ENCODE measurements at places on chromosomes 2 and 18.

- no peak for DNase-seq
Measured at GRCh38 chr2:221708902-221709301, 136.8 kb upstream of the EPHA4 start.

GRCh38 chr18:35876243-35876642, 96.2 kb upstream of the RMP24 start:
- no peak for DNase-seq

GRCh38 chr18:61589724-61590065, 256.5 kb downstream of the CDH20 start:
- DNase-seq = no peak

DNA sequence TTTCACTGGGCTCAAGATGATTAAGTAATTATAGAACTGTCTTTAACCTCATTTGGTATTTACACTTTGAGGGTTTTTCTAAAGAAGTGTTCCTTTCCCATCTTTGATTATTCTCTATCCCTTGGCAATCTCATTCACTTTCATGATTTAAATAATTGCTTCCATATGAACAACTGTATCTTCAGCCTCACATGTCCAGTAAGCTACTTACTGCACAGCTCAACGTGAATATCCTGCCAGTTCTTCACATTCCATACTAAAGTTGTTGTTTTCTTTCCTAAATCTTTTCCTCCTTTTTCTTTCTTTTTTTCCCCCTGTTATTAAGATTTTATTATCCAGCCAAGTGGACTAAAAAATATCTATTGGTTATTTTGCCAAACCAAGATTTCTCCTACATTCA, 37.7 kb downstream of the ZC3H15 start:
- DNase-seq = no peak

DNA sequence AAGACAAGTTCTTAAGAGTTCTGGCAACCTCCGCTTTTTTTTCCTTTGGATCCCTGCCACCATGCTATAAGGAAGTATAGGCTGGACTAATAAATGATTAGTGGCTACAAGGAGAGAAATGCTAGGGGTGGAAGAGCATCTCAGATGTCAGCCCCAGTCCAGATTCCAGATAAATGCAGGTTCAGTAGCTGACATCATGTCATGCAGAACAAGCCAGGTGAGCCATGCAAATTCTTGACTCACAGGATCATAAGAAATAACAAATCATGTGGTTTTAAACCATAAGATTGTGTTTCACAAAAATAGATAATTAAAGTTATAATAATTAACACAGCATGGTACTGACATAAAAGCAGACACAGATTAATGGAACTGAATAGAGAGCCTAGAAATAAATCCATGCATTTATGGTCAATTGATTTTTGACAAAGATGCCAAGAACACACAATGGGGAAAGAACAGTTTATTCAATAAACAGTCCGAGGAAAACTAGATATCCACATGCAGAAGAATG, 152.9 kb upstream of the SESTD1 start:
- DNase-seq = no peak

DNA sequence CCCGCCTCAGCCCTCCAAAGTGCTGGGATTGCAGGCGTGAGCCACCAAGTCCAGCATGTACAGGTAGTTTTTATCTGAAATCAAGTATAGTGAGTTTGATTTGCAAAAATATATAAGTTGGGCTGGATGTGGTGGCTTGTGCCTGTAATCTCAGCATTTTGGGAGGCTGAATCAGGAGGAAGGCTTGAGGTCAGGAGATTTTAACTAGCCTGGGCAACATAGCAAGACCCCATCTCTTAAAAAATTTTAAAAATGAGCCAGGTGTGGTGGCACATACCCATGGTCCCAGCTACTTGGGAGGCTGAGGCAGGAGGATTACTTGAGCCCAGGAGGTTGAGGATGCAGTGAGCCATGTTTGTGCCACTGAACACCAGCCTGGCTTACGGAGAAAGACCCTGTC, 5.6 kb upstream of the GALM start:
- no peak for DNase-seq

- peak; percentile 64 for DNase-seq
Measured at GRCh38 chr2:239927424-239927981, 97.6 kb downstream of the NDUFA10 start.

- no peak for DNase-seq
Measured at GRCh38 chr2:119206201-119206600, 17.4 kb upstream of the STEAP3 start.

- no peak for DNase-seq
Measured at GRCh38 chr2:95362486-95362885, 40.0 kb upstream of the FAHD2A start.

GRCh38 chr2:233707940-233708644, 4.6 kb upstream of the UGT1A5 start:
- no peak for DNase-seq

DNA sequence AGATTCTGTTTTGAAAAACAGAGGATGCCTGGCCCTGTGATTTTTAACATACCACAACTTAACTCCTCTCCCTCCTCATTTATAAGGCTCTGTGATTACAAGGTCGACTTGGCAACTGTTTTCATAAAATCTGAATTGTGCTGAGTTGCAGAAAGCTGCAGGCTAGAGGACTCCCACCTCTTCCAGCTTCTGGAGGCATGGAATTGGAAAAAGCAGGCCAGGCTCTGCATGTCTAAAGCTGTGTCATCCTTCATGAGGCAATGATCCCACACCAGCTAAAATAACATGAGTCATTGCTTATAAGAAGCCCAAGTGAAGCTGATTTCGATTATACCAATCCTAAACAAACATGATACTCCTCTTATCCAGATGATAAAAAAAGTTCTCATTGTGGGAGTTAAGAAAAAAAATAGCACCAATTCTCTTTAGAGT, 11.7 kb downstream of the ARHGAP28 start:
- no peak for DNase-seq

DNA sequence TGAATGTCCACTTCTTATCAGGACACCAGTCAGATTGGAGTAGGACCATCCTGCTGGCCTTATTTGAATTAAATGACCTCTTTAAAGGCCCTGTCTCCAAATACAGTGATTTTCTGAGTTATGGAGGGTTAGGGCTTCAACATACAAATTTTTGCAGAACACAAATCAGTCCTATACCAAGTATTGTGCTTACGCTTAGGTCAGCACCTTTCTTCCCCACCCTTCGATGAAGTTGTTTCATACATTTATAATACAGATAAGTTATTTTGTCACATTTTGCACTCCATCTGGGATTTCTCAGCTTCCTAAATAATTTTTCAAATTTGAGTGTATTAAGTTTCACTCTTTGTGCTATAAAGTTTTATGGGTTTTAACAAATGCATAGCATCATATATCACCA, 190.5 kb upstream of the EPAS1 start:
- DNase-seq = no peak

DNA sequence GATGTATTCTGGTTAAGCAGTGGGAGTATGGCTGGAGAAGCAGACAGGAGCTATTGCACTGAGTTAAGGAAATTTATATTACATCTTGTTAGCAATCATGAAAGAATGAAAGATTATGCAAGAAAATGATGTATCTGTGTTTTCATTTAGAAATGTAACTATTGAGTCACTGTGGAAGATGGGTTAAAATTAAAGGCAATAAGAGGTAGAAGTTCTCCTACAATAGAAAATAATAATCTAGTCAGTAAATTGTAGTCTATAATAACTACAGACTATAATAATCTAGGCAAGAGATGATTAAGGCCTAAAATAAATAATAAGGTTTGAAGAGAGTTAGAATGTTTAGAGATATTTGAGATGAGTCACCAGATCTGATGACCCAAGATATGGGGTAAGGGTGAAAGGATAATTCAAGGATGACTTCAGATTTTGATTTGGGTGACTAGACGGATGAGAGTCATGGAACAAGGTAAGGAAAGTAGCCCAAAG, 371.9 kb upstream of the KCNH7 start:
- DNase-seq = no peak

GRCh38 chr2:151851761-151852160, 23.5 kb upstream of the ARL5A start:
- no peak for DNase-seq

DNA sequence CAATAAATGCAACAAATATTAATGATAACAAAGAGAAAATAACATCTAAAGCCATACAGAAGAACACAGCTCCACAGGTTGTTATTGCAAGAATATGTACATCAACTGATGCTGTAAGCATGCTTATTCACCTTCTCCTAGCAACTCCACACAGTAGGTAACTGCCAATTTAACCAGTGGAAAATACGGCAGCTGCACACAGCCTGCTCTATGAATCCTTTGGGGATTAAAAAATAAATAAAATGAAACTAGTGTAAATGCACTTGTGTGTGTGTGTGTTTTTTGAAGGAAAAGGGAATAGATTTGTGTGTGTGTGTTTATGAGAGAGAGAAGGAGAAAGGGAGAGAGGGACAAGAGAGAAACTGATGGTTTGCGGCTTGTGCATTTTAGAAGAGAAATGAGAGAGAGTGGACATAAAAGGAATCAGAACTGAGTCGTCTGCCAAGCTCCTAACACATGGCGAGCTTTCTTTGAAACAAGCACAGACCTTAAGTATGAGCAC, 96.2 kb upstream of the PDE1A start:
- DNase-seq = no peak

- no peak for DNase-seq
Measured at GRCh38 chr2:154537843-154538450, 160.5 kb upstream of the KCNJ3 start.

DNA sequence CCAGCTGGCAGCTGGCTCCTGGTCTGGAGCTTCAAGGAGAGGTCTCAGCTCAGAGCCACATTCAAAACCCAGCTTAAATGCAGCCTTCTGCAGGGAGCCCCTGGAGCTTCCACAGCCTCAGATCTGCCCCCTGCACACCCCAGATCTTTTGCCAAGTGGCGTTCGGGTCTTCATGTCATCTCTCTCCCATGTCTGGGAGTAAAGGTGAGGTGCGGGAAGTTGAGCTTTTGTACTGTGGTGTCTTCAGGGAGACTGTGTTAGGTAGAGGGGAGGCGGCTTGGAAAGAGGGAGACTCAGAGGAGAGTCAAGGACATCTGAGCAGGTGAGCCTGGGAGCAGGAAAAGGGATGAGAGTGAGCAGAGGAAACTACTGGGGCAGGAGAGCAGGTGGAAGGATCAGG, 25.4 kb downstream of the MPHOSPH10 start:
- no peak for DNase-seq

DNA sequence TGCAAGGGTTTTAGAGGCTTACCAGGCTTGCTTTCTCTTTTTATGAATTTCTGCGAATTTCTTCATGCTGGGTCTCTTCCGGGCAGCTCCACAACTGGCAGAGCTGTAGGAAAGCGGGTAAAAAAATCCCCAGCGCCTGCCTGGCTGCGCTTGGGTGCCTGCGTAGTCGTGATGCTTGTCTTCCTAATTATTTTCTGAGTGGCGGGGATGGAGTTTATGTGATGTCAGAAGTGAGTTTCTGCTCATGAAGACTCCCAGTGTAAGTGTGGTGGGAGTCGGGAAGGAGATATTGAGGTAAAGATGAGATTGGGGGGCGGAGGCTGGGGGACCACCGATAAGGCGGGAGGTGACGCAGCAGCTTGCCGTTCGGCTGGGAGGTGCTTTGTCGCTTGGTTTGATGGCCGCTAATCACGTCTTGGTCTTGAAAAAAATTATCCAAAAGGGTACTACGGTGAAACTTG, 229.8 kb downstream of the LDLRAD4 start:
- DNase-seq = no peak

GRCh38 chr2:158460632-158461297, 4.0 kb downstream of the PKP4 start:
- no peak for DNase-seq

GRCh38 chr2:61085883-61086282, 20.2 kb downstream of the SANBR start:
- DNase-seq = no peak

- DNase-seq = no peak
Measured at GRCh38 chr2:190628591-190629319, 20.1 kb upstream of the NAB1 start.

- no peak for DNase-seq
Measured at GRCh38 chr2:36663295-36663694, 33.2 kb upstream of the VIT start.

DNA sequence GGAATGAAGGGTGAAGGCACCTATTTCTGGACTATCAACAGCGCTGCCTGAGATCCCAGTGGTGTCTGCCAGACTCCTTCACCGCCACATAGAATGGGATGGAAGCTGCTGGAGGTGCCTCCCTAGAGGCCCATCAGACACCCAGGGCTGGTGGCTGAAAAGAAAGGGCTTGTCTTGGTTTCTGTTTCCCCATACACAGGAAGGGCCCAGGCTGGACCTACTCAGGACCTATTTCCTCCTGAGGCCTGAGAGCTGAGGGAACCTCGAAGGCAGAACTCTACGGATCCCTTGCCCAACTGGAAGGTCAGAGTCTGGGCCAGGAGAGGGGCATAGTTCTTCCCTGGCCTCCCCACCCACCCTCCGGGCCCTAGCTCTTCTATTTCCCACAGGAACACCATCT, 2.9 kb upstream of the CLEC4F start:
- no peak for DNase-seq

GRCh38 chr18:39732918-39733317, 2167.3 kb upstream of the CELF4 start:
- no peak for DNase-seq

- no peak for DNase-seq
Measured at GRCh38 chr18:63083020-63083531, 236.5 kb downstream of the BCL2 start.

GRCh38 chr2:12534646-12535263, 182.0 kb upstream of the TRIB2 start:
- DNase-seq = no peak

GRCh38 chr2:36478332-36478738, 119.6 kb downstream of the FEZ2 start:
- no peak for DNase-seq

GRCh38 chr2:226977775-226978190, 141.9 kb downstream of the RHBDD1 start:
- no peak for DNase-seq

DNA sequence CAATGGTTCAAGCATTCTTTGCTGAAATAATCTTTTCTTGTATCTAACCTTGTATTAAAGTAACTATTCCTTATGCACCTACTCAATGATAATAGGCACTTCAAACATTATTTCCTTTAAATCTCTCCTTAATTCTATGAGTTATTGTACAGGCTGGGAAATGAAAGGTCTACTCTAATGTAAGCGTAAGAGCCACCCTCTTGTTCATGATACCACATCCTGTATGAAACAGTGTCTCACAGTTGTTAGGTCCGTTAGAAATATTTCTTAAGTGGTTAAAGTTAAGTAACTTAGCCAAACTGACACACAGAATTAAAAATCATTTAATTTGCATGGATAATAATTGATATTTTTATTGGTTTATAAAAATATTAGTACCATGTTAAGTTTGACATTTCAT, 162.5 kb upstream of the RPRM start:
- no peak for DNase-seq

- DNase-seq = no peak
Measured at GRCh38 chr2:202208526-202208925, 29.9 kb downstream of the SUMO1 start.

GRCh38 chr2:241788572-241788971, 11.9 kb downstream of the GAL3ST2 start:
- DNase-seq = peak; percentile 37

GRCh38 chr18:60693426-60693825, 320.9 kb upstream of the MC4R start:
- no peak for DNase-seq

DNA sequence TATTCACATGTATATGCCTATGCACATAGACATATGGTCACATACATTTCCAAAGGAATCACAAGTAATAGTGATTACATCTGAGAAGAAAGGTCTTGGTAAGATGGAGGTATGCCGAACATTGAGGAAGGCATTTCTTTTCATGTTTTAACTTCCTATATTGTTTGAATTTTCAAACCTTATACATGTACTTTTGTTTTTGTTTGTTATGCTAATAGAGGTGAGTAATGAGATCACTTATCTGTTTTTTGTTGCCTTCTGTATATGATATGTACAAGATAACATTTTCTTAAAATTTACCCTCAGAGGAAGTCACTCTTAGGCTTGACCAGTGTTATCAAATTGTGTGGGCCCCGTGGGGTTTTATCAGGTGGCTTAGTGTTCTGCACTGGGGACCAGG, 166.5 kb upstream of the OTX1 start:
- DNase-seq = no peak

Data from stimulated activated CD8-positive, alpha-beta memory T cell treated with anti-CD3 and anti-CD28 coated beads, Interleukin-15, amount 100 ng/mL, for 48 hours (primary cell).